ENCODE measurements at places on chromosomes 7 and 10.

GRCh38 chr10:75857269-75857846, 425.9 kb downstream of the LRMDA start:
- DNase-seq: no peak

GRCh38 chr10:69262292-69262751, 16.0 kb upstream of the HK1 start:
- no peak for DNase-seq

- DNase-seq: no peak
These were observed 203.7 kb downstream of the GRID1 start for GRCh38 chr10:86162696-86163400.

- no peak for DNase-seq
These were observed 437.5 kb downstream of the PLXNA4 start for GRCh38 chr7:132138817-132139216.

DNA sequence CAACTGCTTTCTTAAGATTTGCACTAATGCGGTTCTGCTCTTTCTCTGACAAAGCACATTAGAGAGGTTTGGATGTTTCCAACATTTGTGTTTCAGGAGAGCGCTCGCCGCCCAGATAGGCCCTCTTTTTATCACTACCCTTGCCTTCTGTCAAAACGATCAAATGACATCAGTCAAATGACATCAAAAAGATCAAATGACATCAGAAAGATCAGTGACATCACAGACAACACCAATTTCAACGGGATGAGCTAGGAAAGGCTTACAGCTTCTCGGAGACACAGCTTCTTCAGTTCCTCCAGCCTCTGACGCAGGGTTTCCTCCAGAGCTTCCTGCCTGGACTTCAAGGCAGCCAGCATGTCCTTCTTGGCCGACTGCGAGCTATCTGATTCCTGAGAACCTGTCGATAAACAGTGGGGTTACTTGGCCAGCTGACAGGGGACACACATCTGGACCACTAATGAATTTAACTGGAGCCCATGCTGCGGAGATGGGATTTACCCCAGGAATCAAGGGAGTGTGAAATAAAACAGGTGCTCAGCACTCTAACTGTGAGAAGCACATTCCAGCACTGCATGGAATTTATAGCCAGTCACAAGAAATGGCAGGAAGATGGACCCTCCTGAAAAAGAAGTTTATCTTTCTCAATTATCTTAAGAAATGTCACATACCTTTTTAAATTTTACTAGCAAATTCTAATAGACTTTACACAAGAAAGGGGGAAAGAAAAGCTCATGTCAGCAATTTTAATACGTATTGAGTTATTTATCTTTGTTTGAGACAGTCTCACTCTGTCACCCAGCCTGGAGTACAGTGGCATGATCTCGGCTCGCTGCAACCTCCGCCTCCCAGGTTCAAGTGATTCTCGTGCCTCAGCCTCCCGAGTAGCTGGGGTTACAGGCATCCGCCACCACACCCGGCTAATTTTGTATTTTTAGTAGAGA, 88.2 kb downstream of the PRPF18 start:
- no peak for DNase-seq

All from stimulated activated CD8-positive, alpha-beta memory T cell treated with anti-CD3 and anti-CD28 coated beads, Interleukin-15, amount 100 ng/mL, for 4 hours (primary cell).